Effector memory CD4-positive, alpha-beta T cell (primary cell): ENCODE measurements at places on chromosomes 5 and 9.

- H3K27ac ChIP-seq = no peak overlapping the region
- H3K4me1 ChIP-seq = no peaks in the 10 kb centered on the region
- no peaks in the 10 kb centered on the region for H3K36me3 ChIP-seq
- DNase-seq = no peak
Measured at GRCh38 chr9:129517006-129517405, 103.9 kb downstream of the C9orf50 start.

- no peaks in the 10 kb centered on the region for H3K4me1 ChIP-seq
- no peak overlapping the region for H3K27ac ChIP-seq
- H3K36me3 ChIP-seq = no peaks in the 10 kb centered on the region
- DNase-seq = no peak
- no peaks in the 10 kb centered on the region for H3K27me3 ChIP-seq
- no peak overlapping the region for H3K4me3 ChIP-seq
Measured at GRCh38 chr5:68070591-68071281, 144.8 kb upstream of the PIK3R1 start.

DNA sequence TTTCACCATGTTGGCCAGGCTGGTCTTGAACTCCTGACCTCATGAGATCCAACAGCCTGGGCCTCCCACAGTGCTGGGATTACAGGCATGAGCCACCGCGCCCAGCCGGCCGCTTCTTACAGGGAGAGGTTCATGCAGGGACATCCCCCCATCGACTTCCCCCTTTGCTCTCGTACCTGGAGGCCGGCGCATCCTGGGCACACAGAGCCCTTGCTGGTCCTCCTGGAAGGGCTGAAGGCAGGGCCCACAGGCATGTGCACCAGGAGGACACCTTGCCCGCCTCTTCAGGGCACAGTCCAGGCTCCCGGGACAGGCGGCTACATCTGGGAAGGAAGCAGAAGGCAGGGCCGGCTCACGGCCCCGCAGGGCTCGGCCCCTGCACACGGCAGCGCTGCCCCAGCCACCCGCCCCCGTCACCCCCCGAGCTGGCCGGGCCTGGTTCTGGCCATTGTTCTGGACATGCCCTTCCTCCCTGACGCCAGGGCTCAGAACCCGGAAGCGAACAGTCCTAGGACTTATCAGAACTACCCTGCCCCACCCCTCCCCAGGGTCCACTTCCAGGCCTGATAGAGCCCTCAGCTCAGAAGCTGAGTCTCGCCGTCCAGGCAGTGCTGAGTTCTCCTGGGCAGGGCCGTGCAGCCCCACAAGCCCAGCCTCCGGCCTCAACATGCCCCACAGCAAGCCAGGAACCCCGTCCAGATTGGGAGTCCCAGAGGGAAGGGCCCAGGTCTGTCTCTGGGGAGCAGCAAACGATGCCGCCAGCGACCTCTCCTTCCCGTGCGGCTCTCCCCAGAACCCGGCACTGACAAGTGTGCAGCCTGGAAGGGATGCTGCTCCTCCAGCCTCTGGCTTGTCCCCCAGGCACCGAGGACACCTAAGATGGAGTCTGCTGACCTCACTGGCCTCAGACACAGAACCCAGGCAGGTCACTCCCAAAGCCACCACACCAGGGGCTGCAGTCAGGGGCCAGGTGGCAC lies 2.9 kb downstream of the NPDC1 start:
- peaks cover 25% of the 10 kb centered on the region for H3K27me3 ChIP-seq
- H3K27ac ChIP-seq = no peak overlapping the region
- no peak overlapping the region for H3K4me3 ChIP-seq
- H3K4me1 ChIP-seq = peaks cover 23% of the 10 kb centered on the region

- H3K4me3 ChIP-seq = no peak overlapping the region
- no peaks in the 10 kb centered on the region for H3K36me3 ChIP-seq
- H3K27ac ChIP-seq = no peak overlapping the region
- H3K27me3 ChIP-seq = no peaks in the 10 kb centered on the region
Measured at GRCh38 chr5:107464876-107465275, 205.9 kb downstream of the EFNA5 start.

DNA sequence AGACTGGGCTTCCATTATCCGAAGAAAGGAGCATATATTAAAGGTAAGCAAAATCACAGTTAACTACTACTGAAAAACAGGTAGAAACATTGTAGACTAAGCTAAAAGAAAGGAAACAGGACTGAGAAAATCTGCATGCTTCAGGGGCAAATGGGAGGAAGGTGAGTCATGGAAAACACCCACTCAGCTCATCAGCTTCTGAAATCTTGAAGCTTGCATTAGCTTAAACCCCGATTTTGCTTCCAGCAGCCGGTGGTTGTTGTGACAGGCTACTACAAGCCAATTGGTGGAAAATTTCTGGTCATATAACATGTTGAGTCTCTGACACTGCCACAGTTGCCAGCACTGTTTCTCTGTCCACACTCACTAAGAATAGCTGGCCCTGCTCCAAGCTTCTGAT lies 179.6 kb upstream of the PUM3 start:
- no peaks in the 10 kb centered on the region for H3K36me3 ChIP-seq
- H3K4me3 ChIP-seq = no peak overlapping the region
- H3K4me1 ChIP-seq = no peaks in the 10 kb centered on the region
- DNase-seq = no peak
- no peaks in the 10 kb centered on the region for H3K27me3 ChIP-seq

- H3K4me3 ChIP-seq = no peak overlapping the region
- no peak for DNase-seq
- H3K4me1 ChIP-seq = peaks cover 5% of the 10 kb centered on the region
- no peaks in the 10 kb centered on the region for H3K36me3 ChIP-seq
- H3K27me3 ChIP-seq = no peaks in the 10 kb centered on the region
Measured at GRCh38 chr5:142841511-142842265, 71.5 kb downstream of the ARHGAP26 start.

- no peaks in the 10 kb centered on the region for H3K4me1 ChIP-seq
- no peaks in the 10 kb centered on the region for H3K27me3 ChIP-seq
- DNase-seq = no peak
- no peak overlapping the region for H3K4me3 ChIP-seq
- H3K36me3 ChIP-seq = no peaks in the 10 kb centered on the region
Measured at GRCh38 chr9:114852050-114852594, 46.3 kb upstream of the TNFSF15 start.
